ENCODE measurements at places on chromosomes 3 and 15.

- DNase-seq, result no peak
These were observed 45.8 kb upstream of the LYZL4 start for GRCh38 chr3:42456211-42456610.

DNA sequence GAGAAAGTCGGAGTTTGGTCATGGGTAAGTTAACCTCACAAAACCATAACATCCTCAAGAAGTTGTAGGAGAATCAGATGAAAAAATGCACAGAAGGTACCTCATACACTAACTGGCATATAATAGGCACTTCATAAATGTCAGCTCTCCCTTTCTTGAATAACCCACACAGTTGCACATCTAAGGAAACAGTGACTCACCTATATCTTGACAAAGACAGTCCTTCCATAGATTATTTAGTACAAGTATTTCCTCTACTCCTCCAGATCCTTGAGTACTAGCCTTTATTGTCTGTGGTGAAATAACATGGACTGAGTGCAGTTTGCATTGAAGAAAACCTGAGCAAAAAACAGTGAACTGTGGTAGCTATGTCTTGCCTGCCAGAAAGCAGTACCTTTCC is 46.6 kb downstream of the MAGI1 start:
- no peak for DNase-seq

DNA sequence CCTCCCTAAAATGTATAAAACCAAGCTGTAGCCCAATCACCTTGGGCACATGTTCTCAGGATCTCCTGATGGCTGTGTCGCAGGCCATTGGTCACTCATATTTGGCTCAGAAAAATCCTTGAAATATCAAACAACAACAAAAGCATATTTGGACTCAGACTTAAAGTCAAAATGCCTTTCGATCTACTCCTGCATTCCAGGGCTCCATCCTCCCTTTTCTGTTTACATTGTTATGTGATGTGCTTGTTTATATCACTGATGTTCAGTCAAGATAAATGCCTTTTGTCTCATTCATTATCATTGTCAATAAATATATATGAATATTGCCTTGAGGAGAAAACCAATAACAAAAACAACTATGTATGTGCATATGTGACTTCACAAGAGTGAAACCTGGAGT is 31.7 kb downstream of the HGD start:
- DNase-seq, result no peak

DNA sequence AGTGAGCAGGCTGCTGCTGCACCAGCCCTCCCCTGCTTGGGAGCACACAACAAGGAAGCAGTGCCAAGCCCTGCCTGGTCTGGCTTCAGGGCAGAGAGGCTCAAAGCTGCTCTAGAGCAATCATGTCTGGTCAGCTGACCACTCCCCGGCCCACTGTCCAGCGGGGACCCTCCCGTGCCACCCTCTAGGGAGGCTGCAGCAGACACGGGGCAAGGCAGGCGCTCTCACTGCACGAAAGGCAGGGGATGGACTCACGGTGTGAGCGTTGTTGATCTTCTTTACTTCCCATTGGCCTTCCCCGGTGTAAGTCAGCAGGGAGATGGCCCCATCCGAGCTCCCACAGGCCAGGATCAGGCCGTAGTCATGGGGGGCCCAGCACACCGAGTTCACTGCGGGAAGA is 9.2 kb downstream of the SEC13 start:
- DNase-seq, result no peak

GRCh38 chr3:78670094-78670493 is 1097.7 kb downstream of the ROBO1 start:
- no peak for DNase-seq

GRCh38 chr3:116338713-116339112 is 106.6 kb downstream of the LSAMP start:
- peak; percentile 9 for DNase-seq
